ENCODE measurements at places on chromosomes 1 and 21.

DNA sequence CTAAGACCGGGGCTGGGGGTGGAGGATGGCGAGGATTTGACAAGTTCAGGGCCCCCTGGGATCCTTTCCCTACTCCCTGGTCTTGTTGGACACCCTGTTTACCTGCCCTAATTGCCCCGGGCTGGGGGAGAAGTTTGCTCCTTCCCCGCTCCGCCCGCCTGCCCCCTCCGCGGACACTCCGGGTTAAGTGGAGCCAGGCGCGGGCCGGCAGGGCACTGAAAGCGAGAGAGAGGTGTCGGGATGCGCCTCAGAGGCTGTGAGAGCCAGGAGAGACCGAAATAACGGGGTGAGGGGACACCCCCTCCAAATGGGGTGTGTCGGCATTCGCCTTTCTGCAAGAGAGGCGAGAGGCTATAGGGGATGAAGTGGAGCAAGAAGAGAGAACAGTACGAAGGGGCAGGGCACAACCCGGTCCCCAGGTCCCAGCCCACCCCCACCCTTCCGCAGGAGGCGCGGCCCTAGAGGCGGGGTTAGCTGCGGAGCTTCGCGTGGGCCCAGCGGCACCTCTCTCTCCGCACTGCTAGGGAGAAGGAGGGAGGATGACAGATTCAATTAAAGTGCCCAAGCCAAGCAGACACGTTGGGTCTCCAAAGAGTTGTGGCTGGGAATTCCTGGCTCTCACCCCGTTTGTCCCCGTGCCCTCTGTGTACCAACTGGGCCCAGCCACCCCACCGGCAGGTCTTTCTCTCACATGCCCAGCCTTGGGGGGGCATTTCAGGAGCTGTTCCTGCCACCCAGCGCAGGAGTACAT, 3.8 kb downstream of the EFNA3 start:
- no peak for DNase-seq

GRCh38 chr1:31409946-31410858, 2.8 kb upstream of the SERINC2 start:
- DNase-seq = no peak

GRCh38 chr1:119679223-119679622, 31.2 kb upstream of the ZNF697 start:
- no peak for DNase-seq

DNA sequence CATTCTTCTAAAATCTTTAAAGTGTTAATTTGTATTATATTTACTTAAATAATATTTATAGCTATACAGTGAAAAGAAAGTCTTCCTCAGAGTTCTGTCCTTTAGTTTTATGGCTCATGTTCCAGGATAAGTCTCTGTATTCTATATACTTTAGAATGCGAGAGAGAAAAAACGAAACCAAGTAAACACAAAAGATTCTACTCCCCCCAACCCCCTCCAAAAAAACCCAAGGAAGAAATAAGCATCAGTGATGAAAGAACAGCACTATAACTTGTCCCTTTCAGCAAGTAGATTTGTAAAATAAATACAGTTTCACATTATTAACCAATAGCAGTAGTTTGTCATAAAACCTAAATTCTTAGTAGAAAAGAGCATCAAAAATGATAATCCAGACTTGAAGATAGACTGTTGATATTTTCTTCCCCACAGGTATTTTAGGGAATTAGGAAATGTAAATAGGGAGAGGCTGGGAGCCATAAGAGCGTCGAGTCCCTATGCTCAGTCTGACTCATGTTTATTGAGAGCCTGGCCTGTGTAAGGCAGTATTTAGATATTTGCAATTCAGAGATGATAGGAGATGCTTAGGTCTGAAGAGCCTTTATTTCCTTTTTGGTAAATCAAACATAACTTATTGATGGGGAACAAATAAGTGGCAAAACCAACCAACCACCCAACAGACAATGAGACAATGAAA, 35.5 kb downstream of the CDC14A start:
- DNase-seq = no peak

GRCh38 chr1:232108598-232108997, 482.0 kb downstream of the DISC1 start:
- DNase-seq = no peak

DNA sequence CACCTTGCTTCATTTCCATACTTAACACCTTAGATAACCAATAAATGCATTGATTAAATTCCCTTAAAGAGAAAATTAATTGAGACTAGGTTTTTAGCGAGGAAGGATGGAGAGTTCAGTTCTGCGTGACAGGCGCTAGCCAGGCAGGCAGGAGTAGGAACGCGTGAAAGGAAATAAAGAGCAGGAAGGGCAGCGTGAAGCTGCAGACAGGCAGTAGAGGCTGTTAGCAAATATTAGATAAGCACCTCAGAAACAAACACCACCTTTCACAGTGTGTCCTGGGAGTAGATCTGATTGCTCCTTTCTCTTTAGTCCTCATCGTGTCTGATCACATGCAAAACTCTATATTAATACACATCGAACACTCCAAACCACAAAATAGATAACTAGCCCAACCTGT, 282.7 kb upstream of the ADGRL2 start:
- no peak for DNase-seq

- no peak for DNase-seq
Observed at GRCh38 chr1:169676001-169676400, 35.4 kb downstream of the SELL start.

DNA sequence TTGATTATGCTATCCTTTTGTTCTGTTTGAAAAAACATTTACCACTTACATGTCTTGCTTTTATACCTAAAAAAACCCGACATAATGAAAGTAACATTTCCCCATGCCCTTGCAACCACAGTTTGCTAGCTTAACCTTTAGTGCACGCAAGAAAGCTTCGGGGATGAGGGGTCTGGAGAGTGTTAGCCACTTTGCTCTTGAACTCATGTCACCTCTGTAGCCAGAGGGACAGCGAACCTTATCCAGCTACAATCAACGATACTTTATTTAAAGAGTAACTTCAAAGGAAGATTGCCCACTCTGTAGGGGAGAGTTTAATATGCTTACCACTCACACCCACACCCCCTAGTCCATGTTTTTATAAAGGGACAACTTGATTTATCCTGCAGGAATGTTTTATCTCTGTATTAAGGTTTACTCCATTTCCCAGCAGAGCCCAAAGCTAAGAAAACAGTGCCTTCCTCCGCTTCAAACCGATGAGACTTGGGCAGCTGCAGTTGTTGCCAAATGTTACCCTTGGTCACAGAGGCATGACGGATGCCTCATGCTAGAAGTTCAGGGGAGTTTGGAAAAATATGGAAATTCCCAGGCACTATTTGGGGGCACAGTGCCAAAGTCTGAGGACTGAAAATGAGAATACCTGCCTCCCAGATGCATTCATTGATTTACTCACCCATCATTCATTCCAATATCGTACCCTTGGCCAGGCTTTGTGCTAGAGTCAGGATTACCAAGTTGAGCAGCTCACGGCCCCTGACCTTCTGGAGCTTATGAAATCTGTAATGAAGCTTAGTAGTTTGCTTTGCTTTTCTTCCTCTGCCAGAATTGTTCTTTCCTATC, 61.4 kb upstream of the VCAM1 start:
- no peak for DNase-seq

DNA sequence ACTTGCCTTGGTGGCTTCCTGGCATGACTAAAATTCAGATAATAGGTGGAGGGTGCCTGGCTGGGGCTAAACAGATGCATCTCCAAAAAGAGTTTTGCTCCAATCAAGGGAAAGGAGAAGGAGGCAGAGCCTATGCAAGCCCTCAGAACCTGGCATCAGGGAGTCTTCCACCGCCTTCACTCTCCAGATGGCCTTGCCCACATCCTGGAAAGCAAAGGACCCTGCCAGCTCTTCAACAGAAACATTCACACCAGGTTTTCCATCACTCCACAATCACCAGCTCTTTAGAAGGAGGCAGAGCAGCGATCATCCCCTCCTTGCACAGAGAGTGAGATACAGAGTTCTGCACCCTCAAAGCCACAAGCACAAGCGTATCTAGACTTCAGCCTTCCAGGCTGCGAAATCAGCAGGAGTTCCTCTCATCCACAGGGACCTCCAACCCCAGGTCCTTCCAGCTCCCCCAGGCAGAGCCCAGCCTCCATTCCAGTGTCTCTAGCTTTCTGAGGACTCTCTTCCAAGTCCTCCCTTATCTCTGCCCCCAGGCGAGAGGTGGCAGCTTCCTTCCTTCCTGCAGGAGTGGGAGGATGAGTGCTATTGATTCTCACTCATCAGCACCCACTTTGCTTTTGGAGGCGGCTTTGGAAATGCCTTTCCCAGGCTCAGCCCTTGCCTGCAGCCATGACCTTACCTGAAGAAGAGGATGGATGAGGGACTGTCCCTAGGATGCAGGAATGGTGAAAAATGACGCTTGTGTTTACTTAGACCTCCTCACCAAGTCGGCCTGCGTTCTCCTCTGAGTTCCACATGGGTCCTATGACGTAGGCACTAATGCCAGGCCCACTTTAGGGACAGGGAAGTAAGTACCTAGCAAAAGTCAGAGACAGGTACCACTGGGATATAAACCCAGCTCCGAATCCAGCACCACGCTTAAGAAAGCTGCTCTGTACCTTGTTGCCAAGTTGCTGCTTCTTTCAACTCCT, 75.4 kb downstream of the RIPK4 start:
- no peak for DNase-seq

- DNase-seq = peak; percentile 31
Observed at GRCh38 chr21:45104560-45104959, 30.2 kb downstream of the ADARB1 start.

DNA sequence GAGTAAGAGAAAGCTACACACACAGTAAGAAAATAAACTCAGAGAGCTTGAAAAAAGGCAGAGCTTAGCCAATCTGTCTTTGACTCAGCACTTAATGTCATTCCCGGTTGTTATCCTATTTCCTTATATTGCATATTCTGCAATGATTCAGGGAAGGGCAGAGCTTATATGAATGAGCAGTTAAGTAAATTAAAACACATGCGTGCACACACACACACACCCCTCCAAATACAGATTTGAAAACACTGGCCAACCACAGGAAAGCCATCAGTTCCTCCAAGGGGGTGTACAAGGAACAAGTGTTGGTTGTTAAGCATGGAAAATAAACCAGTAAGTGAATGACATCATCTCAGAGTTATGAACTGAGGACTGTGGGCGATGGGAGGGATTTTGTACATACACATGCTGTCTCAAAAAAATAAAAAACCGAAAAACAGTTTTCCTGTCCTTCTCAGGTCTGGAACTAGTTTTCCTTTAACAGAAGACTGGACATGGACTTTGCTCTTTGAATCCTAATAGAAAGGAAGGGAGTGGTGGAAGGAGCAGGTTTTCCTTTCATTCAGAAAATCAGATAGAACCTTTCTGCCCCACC, 1.0 kb downstream of the IQGAP3 start:
- DNase-seq = no peak

DNA sequence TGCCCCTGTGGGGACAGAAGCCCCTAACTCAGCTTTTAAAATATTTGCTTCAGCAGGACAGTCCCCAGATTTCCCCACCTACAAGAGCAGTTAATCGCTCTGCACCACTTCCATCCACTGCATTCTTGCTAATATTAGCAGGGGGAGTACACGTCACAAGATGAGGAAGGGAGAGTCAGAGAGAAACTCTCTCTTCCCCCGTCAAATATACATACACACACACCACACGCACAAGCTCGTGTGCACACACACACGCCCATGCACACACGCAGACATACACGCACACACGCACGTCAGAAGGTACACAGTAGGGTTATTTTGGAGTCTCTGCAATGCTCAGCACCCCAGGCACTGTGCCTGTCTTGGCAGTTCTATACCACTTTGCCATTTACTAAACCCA, 2.1 kb downstream of the CLCA1 start:
- no peak for DNase-seq

DNA sequence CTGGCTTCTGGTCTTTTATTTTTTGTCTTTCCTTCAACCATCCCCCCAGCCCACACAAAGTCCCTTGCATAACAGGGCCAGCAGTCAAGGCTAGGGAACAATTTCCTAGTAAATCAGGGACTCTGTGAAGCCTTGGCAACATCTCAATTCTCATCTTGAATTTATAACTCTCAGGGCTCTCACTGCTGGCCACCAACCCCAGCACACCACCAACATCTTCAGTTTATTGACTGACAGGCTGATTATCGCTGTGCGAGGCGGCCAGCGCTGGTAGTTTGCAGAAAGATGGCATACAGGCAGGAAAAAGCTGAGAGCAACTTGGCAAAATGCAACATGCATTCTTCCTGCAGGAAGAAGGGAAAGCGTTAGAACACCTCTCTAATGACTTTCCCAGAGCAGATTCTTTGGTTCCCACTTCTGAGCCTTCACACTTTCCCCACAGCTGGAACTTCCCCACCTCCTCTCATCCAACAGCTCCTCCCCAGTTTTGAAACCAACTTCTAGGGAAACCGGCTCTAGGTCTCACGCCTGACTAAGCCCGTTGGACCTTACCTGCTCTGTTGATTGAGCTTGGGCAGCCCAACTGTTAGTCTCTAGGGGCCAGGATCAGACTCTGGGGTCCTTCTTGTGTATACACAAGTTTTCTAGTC, 26.3 kb upstream of the CSF1 start:
- no peak for DNase-seq

GRCh38 chr1:235411489-235412486, 44.6 kb downstream of the TBCE start:
- DNase-seq = no peak

DNA sequence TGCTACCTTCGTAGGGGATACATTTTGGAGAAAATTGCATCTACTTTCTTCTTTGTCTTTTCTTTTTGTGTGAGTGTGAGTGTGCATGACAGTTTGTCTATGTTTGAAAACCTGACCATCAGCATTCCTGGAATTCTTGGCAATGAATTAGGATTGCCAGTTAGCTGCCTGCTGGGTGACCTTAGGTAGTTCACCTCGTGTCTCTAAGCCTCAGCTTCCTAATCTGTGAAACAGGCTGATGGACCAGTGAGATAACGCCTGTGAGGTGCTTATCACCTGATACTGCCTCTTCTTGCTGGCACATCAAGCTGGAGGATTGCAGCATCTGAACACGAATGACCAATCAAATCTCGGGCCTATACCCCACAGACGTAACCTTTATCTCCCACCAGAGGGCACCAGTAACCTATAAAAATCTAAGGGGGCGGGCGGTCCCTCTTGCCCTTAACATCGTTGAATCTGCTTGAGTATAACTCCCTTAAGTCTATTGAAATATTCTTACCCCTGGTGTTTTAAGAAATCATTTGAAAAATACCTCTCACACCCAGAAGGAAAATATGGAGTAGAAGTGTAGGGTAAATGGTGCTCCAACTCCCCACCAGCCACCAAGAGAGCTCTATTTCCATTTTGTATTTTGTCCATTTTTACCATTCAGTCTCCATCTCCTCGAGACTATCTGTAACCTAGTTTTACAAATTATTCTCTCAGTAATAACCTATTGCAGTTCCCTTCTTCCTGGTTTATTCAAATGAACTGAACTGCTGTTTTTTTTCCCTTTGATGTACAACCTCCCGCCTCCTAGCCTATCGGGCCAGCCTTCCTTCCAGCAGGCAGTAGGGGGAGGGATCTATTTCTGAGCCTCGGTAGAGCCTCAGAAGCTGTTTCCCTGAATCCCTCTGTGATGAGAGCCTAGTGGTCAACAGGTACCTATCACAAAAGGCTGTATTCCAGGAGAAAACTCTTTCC, 49.7 kb downstream of the MDM4 start:
- DNase-seq = peak; percentile 70

DNA sequence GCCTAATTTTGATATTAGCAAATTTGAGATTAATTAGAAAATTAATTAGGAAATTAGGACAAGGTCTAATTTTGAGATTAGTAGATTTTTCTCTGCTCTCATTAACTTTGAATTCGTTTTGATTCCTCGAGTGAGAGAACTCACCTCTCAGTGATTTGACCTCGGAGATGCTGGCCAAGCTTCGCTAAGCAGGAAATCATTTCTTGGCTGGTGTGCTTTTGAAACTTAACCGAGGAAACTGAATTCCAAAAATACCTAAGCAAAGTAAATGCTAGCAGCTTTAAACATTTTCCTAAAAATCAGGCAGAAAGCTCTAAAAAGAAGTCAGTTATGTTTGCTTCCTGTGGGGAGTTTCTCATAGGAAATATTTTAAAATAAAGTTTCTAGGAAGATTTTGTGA, 34.9 kb downstream of the CDC14A start:
- DNase-seq = no peak
